AG09309 (cell line): ENCODE measurements at places on chromosomes 2 and 18.

- no peak for DNase-seq
These were observed 28.2 kb downstream of the SOX11 start for GRCh38 chr2:5720426-5720825.

DNA sequence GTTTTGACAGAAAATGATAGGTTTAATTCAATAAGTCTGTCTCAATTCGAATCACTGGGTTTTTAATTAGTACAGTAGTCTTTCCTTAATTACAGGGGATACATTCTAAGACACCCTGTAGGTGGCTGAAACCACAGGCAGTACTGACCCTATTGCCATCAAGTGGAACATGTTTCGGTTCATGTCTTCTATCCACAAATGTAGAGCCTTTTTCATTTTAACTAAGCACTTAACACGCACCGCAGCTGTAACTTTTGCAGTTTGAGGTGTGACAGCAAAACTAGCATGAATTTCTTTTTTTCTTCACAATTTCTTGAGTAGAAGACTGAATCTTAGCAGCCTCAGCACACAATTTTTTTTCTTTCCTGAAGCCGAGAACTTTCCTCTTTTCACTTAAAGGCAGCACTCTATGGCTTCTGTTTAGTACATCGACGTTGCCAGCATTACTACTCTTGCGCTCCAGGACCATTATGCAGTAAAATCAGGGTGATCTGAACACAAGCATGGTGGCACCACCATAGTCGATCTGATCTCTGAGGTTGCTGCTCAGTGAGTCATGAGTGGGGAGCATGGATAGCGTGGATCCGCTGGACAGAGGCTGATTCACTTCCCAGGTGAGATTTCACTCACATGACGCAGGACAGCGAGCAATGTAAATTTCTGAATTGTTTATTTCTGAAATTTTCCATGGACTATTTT lies 805.1 kb downstream of the RNF144A start:
- DNase-seq: no peak

DNA sequence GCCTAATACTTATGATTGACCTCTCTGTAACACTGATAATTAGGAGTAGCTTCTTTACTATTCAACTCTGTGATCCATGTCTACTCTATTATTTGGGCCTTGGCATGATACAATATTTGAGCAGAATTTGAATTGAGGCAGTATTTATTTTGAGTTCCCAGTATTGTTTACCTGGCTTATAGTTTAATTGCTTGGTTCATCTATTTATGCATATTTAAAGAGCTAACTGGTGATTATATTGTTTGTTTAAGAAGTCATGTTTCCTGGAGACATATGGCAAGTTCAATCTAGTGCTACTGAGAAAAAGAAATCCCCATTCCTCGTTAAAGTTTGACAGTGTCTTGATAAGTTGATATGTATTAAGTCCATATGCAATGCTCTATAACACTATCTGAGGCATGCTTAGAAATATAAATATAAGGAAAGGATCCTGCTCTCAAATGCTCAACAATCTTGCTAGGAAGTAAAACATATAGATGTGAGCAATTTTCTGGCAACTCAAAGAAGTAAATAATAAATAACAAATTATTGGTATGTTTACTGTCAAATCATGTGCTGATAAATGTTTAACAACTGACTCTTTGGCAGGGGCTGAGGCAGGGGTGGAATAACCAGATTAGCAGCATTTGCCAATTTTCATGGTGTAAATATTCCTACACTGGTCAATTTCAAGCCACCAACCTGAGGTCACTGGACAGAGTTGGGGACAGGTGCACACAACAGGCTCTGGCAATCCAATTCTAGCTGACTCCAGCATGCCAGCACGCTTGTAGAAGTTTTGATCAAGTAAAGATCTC lies 430.2 kb upstream of the PIK3C3 start:
- DNase-seq: no peak

- DNase-seq: no peak
These were observed 30.1 kb upstream of the CCL20 start for GRCh38 chr2:227783404-227784138.
